ENCODE measurements at places on chromosomes 2 and 18.

- no peak for DNase-seq
Measured at GRCh38 chr2:110958346-110959119, 162.2 kb upstream of the BCL2L11 start.

DNA sequence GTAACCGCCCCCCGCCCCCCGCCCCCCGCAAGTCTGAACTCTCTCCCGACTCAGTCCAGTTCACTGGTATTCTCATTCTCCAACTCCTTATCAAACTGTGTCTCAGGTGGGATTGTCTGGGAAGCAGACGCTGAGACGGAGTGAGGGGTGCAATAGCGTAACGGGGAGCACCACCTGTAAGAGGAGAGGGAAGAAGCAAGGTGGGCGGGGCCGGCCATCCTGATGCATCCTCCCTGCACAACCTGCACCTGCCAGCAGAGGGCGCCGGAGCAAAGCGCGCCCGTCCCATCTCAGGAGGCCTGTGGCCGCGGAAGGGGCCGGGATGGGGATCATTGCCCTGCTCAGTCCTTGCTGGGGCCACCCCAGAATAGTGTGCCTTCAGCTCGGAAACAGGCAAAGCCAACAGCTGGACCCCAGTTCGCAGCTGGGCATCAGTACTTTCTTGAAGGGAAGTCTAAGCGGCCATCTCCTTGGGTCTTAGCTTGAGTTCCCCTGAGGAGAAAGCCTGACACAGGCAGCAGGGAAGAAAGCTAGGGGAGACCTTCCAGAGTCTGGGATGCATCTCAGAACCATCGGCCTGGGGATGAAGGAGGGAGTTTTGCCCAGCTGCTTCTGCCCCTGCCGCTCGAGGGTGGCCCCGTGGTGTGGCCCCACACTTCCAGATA lies 208.0 kb downstream of the TFCP2L1 start:
- DNase-seq = peak; percentile 67

DNA sequence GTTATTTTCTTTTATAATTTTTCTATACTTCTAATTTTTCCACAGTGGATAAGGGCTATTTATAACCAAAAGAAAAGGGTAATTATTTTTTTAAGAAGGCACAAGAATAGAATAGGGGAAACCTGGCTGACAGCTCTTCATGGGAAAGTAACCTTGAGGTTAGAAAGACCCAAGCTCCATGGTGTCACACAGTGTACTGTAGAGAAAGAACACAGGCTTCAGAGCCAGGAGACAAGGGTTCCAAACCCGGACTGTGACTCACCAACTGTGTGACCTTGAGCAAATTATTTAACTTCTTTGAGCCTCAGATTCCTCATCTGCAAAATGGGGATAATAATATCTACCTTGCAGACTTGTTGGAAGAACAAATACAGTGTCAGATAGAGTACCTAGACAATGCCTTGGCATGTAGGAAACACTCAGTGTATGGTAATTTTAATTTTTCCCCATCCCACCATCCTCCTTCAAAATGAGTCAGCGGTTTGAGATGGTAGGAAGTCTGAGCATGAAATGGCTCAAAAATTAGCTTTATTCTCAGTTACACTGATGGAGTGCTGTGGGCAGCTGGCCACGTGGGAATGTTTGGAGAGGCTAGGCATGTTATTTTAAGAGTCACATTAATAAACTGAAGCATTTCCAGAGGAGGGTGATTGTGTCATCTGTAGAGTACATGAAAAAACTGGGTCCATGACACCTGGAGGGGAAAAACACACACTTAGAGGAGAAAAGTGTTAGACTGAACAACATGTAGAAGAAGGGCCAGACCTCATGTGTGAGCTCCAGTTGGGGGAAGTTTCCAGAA lies 36.7 kb downstream of the TMEM37 start:
- DNase-seq = no peak

- DNase-seq = no peak
Measured at GRCh38 chr18:46427216-46427995, 229.6 kb downstream of the LOXHD1 start.

DNA sequence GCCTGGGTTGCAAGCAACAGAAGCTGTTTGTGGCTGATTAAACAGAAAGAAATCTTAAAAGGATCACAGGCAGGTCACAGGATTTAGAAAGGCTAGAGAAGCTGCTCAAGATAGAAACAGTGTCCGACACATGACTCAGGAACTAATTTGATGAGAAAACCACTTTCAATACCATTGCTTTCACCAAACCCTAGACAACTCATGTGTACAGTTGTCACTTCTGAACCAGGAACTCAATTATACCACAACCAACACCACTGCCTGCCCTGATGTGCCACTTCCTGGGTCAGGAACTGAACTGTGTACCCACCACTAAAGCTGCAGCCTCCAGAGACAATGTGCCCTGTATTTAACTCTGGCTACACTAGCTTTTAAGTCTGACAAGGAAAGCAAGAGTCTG lies 56.0 kb downstream of the TMEM247 start:
- DNase-seq = peak; percentile 80

DNA sequence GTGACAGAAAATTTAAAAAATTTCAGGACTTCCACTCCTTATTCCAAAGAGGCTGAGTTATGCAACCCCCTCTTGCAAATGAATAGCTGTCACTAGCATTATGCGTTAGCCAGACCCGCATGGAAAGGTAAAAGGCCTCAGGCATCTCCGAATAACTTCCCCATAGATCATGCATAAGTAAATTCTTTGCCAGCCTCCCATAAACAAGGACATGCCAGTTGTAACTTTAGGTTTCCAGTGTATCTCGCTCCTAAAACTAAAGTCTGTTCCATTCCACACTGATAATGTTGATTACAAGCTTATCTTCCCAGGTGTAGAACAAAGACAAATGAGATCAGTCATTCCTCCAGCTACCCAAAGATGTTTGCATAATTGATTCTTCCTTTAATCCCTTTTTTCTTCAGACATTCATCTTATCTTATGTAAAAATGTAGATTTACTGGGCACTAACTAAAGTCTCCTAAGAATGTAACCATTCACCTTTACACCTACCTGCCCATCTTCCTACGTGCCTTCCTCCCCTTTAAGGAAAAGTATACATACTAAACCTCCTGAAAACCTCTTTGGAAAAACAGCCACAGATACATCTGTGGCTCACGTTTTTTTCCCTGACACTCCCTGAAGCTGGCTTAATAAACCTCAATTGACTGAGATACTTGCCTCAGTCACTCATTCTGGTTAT lies 13.6 kb upstream of the NFU1 start:
- no peak for DNase-seq

DNA sequence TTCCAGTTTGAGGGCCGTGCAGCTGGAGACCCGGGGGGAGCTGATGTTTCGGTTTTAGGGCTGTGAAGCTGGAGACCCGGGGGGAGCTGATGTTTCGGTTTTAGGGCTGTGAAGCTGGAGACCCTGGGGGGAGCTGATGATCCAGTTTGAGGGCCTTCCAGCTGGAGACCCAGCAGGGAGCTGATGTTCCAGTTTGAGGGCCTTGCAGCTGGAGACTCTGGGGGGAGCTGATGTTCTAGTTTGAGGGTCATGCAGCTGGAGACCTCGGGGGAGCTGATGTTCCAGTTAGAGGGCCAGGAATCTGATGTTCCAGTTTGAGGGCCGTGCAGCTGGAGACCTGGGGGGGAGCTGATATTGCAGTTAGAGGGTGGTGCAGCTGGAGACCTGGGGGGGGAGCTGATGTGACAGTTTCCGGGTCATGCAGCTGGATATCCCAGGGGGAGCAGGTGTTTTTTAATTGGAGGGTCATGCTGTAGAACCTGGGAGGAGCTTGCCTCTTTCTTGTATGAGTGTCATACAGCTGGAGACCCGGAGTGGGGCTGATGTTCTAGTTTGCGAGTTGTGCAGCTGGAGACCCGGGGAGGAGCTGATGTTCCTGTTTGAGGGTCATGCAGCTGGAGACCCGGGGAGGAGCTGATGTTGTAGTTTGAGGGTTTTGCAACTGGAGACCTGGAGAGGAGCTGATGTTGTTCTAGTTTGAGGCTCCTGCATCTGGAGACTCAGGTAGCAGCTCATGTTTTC lies 153.2 kb downstream of the RTP5 start:
- DNase-seq = no peak

DNA sequence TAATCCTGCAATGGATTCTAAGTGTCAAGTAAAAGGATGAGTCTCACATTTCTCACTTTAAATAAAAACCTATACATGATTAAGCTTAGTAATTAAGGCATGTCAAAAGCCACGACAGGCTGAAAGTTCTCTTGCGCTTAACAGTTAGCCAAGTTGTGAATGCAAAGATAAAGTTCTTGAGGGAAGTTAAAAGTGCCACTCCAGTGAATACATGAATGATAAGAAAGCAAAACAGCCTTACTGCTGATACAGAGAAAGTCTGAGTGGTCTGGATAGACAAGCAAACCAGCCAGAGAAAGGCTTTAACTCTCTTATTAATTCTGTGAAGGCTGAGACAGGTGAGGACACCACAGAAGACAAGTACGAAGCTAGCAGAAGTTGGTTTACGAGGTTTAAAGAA lies 12.7 kb downstream of the THOC1 start:
- no peak for DNase-seq

- DNase-seq = no peak
Measured at GRCh38 chr2:218861645-218862318, 2.2 kb downstream of the WNT6 start.

DNA sequence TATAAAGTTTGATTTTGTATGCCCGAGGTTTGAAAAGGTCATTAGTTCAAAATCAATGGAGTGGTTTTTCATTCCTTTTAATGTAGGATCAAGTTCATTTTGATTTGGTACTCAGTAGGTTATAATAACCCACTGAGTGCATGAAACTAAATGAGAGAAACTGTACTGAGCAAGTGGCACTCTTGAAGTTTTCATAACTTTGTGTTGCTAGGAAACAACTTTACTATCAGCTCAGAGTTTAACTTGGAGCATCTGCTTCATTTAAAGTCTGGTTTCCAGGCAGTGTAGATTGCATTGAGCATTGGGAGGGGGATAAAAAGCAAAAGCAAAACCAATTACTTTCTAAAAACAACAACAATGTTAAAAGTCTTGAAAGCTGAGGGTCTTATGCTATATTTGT lies 1361.6 kb upstream of the CHAC2 start:
- DNase-seq = no peak

DNA sequence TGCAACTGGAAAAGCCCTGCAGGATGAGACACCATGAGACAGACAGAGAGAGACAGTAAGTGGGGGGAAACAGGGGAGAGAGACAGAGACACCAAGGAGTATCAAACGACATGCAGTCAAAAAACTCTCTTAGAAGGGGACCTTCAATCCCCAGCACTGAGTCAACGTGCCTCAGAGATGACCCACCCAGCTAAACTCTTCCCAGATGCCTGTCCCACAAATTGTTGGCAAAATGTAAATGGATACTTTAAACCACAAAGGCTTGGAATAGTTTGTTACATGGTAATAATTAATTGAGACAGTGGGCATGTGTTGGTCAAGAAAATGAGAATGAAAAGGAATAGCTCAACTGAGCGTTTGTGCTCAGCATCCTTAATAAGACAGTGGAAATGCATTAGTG lies 98.3 kb downstream of the GRB14 start:
- DNase-seq = no peak

GRCh38 chr2:219430633-219431615 lies 3.7 kb upstream of the SPEG start:
- no peak for DNase-seq
